Inflammatory macrophage treated with lipopolysaccharide for 4 hours (primary cell): ENCODE measurements at places on chromosomes 1 and 21.
A peak's percentile ranks its signal among the peaks of the same experiment; 100 is the strongest.

DNA sequence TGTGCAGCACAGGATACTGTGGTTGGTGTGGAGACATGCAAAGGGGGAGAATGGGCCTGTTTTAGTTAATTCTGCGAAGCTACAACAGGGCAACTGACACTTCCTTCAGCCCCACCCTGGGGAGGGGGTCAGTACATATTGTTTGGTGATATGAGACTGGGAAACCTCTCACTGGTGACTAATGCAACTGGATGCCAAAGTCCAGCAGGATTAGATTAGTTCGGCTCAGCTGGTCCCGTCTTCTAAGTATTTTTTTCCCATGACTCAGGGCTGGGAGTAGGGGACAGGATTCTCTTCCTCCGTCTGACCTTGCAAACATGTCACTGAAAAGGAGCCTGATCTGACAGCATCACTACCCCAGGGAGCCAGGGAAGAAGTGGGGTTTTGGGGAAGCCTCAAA lies 43.0 kb downstream of the PLXNA2 start:
- no peak for DNase-seq

- no peak for DNase-seq
Observed at GRCh38 chr1:163761898-163762297, 440.1 kb downstream of the NUF2 start.

- DNase-seq = no peak
Observed at GRCh38 chr1:190328361-190328760, 149.3 kb downstream of the BRINP3 start.

DNA sequence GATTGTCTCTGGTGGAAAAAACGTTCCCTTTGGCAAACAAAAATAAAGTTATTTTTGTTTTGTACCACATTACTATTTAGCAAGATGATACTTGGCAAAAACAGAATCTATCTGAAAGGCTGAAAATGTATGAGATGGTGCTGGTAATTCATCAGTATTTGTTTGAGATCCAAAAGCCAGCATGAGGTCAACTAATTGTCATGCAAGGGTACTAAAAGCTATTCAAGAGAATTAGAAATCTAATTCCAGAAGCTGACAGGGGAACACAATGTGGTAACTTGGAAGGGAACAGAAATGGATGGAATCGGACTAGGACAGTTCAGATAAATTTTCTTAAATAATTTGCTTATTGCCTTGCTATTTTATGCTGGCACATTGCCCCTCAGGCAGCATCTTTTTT lies 263.8 kb downstream of the KCNT2 start:
- no peak for DNase-seq

DNA sequence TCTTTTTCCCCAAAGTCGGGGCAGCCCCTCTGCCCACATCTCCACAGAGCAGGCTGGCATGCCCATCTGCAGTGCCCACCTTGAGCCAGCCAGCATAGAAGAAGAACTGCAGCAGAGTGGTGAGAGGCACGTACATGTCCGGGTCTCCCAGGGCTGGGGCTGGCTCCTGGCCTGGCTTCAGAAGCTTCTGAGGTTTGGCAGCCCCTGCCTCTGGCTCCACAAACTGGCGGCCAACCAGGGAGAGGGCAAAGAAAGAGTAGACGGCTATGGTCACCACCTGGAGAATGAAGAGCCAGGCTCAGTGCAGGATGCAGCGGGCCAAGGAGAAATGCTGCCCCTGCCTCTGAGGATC lies 3.0 kb downstream of the BEST4 start:
- DNase-seq = no peak

DNA sequence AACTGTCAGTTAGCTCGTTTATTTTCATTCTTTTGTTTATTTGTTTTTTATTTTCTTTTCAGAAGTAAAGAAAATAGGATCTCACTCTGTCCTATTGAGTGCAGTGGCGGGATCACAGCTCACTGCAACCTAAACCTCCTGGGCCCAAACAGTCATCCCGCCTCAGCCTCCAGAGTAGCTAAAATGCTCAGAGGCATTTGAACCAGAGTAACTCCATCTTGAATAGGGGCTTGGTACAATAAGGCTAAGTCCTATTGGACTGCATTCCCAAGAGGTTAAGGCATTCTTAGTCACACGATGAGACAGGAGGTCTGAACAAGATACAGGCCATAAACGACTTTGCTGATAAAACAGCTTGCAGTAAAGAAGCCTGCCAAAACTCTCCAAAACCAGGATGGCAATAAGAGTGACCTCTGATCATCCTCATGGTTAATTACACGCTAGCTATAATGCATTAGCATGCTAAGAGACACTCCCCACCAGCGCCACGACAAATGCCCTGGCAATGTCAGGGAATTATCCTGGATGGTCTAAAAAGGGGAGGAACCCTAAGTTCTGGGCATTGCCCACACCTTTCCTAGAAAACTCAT lies 13.1 kb upstream of the COP1 start:
- no peak for DNase-seq

DNA sequence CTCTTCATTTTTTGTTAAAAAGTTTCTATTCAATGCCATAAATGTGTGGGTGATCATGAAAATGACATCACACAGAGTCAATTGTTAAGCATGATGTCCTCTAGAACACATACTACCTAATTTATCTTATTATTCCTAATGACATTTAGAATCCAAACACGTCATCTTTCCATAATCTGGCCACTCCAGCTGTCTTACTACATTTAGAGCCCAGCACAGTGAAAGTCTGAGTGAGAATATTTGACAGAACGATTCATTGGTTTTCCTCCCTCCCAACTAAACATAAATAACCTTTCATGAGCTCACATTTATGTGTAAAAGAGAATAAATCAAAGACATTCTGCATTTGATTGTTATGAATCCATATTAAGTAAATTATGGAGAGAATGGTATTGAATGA lies 160.7 kb downstream of the OLFM3 start:
- no peak for DNase-seq

DNA sequence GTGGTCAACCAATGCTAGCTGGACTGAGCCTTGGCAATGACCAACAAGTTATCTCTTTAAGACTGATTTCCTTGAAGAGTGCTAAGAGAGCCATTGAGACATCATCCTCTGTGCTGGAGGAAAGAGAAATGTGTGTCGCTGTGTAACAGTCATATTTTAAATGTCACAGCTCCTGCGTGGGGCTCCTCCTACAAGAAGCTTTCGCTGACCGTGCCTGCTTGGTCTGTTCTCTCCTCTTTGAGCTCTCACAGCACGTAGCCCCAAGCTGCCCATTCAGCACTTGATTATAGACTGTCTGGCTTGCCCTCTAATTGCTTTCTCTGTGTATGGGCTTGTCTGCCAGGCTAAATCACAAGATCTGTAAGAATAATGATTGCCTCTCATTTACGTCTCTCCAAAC lies 221.3 kb downstream of the FOXD2 start:
- DNase-seq = no peak

- no peak for DNase-seq
Observed at GRCh38 chr1:69320757-69321211, 246.9 kb upstream of the LRRC7 start.

- no peak for DNase-seq
Observed at GRCh38 chr21:28633839-28634555, 358.7 kb downstream of the LTN1 start.

DNA sequence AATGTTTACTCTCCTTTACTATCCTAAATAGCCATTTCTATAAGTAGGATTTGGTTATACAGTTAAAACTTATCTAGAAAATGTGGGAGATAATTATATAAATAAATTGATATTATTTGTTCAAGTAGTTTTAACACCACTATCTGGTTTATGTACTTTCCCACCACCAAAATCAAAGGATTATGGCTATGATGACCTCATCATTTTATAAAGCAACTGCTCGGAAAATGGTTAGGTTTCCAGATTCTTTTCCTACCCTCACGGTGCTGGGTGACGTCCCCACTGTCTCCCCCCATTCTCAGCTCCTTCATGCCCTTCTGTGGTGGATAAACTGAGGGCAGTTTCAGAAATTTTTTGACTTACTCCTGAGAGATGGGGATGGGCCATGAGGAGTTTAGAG lies 1011.8 kb upstream of the ADGRL4 start:
- no peak for DNase-seq

DNA sequence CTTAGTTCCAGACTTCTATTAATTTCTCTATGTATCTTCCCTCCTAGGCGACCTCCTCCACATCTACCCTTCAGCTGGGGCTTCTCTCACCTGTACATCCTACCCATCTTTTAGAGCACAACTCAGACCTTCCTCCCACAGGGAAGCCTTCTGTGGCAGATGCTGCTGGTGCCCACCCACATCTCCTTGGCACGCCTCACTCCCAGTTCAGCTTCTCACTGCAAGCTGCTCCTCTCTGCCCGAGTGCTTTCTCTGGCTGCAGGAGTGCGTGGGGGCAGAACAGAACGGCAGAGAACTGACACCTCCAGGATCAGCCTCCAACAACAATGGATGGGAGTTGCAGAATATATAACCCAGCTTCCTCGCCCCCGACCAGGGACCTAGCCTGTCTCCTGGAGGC lies 36.5 kb downstream of the ZBTB18 start:
- DNase-seq = no peak

DNA sequence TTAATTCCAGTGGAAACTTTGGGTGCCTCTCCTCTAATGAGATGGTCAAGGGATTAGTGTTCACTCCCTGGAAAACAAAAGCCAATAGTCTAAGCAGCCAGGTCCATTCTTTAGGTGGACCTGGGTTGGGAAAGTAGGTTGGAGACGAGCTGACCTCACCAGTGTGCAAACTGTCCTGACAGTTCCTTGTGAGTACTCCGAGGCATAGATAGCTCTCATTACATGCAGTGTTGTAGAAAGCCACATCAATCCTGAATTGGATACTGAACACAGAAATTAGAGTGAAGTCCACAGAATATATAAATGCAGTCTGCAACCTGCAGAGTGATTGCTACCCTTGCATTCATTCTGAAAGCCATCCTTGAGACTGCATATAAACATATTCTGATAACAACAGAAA lies 675.1 kb upstream of the CXADR start:
- DNase-seq = no peak

GRCh38 chr1:156627313-156627880 lies 8.2 kb downstream of the HAPLN2 start:
- DNase-seq = peak; percentile 54

DNA sequence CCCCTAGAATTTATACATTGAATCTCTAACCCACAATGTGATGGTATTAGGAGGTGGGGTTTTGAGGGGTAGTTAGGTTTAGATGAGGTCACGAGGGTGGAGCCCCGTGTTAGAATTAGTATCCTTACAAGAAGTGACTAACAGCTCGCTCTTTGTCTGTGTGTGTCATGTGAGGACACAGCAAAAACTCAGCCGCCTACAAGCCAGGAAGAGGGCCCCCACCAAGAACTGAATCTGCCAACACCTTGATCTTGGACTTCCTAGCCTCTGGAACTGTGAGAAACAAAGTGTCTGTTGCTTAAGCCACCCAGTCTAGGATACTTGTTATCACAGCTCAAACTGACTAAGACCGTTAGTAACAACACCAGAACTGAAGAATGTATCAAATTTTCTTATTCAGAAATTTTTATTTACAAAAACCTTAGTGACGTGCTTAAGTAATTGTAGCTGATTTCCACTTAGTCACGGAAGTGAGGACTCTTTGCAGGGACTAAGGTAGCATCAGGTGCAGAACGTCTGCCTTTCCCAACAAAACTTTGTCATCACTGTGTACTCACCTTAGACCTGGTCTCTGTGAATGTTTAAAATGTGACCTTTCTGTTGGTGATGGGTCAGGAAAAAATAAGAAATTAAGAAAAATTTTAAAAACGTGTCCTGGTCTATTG lies 24.5 kb upstream of the LRRC8C start:
- no peak for DNase-seq

- DNase-seq = peak; percentile 77
Observed at GRCh38 chr1:226547754-226548191, 791 bp upstream of the STUM start.

DNA sequence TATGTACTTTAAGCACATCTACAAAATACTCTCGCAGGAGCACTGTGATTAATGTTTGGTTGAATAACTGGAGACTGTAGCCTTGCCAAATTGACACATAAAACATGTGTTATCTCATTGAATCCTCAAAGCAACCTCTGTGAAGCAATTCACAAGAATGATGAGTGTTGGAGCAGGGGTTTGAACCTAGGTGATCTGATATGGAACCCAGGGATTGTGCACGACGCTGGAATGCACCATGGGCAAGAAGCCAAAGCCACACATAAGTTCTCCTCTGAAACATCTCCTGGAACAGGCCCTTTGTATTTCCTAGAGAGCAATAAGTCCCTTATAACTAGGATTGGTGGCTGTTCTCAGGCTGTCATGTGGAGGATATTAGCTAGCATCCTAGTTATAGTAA lies 124.6 kb upstream of the IVNS1ABP start:
- no peak for DNase-seq

- no peak for DNase-seq
Observed at GRCh38 chr1:87213135-87213515, 115.6 kb upstream of the LMO4 start.

DNA sequence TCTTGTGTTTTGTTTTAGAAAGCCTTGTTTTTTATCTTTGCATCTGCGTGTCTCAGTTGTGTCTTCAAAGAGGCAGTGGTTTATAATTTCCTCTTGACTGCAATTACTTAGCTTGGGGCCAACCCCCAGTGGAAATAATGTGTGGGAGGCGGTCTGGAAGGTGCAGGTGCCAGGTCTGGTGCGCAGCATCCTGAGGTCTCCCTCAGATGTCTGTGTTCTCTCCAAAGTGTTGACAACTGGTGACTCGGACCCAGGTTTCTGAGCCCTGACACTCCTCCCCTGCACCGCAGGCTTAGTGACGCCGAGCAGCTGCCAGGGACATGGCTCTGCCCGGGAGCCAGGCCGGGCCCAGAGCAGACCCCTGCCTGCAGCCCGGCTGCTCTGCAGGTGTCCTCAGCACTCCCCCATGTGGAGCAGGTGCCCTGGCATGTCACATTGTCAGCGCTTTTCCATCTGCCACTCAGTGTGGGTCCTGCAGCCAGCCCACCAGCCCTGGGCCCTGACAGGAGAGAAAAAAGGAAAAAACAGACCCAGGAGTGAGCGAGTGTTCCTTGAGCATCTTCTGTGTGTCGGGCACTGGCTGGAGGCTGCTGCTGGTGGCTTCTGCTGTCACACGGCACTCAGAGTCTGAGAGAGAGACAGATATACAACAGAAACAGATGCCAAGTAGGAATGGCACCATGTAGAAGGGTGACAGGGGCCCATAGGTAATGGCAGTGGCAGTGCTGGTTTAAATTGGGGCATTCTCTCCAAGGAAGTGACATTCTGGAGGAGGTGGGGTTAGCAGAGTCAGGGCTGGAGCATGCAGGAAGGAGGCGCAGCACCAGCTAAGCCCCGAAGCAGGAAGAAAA lies 24.8 kb upstream of the SELENON start:
- DNase-seq = no peak

DNA sequence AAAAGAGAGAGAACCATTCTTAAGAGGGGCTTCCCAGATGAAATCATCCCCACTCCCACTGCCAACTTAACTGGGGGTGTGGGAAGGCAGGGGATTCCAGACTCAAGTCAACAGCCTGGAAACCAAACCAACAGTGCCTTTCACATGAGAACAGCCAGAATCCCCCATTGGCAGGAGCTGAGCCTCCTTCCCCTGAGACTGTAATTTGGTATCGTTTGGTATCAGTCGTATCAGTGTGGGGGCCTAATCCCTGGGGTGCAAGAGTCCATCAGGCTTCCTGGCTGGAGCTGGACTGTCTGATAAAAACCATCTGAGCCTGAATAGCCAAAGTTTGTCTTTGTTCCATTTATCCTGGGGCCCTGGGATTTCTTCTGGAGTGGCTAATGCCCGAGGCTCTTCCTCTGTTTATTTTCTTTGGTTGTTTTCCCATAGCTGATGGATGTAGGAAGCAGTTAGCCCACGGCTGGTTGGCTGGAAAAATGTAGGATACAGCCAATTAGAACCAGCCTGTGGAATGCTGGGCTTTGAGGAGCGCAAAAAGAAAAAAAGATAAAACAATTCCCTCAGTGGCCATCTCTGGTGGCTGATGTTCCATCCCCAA lies 84.6 kb downstream of the LAMC2 start:
- no peak for DNase-seq

- DNase-seq = peak; percentile 69
Observed at GRCh38 chr1:26287033-26287711, 7.3 kb downstream of the SH3BGRL3 start.
